Activated naive CD8-positive, alpha-beta T cell treated with anti-CD3 and anti-CD28 coated beads for 36 hours (primary cell): ENCODE measurements at places on chromosomes 1 and 21.

DNA sequence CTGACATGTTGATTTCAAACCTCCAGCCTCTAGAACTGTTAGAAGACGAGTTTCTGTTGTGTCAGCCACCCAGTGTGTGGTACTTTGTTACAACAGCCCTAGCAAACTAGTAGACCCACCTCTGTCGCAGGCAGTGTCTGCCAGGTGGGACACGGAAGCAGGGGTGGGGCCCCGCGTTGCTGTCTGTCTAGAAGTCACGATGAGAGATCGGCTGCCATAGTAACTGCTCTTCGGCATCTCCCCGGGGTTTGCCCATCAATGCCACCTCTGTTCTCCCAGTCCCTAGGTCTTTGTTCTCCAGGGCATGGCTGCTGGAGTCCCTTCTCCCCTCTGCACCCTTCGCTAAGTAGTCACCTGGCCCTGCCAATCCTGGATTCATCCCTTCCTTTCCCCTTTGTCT lies 15.2 kb upstream of the CLSTN1 start:
- H3K36me3 ChIP-seq, result no peaks in the 10 kb centered on the region
- H3K27ac ChIP-seq, result no peak overlapping the region
- no peak overlapping the region for H3K4me3 ChIP-seq
- no peaks in the 10 kb centered on the region for H3K4me1 ChIP-seq

DNA sequence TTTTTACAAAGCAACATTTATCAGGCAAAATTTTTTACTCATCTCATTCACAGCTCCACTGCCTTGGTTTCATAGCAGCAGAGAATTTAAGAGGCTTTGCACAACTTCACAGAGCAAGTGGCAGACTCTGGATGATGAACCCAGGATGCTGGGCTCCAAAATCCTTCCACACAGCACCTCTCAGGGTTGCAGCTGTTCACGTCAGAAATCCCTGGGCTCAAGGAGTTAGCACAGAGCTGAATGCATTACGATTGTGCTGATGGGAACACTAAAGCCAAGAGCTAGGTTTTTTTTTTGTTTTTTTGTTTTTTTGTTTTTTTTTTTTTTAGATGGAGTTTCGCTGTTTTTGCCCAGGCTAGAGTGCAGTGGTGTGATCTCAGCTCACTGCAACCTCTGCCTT lies 2.4 kb upstream of the HTR6 start:
- peaks cover 53% of the 10 kb centered on the region for H3K27me3 ChIP-seq
- H3K4me3 ChIP-seq, result no peak overlapping the region
- H3K36me3 ChIP-seq, result no peaks in the 10 kb centered on the region
- DNase-seq, result no peak

DNA sequence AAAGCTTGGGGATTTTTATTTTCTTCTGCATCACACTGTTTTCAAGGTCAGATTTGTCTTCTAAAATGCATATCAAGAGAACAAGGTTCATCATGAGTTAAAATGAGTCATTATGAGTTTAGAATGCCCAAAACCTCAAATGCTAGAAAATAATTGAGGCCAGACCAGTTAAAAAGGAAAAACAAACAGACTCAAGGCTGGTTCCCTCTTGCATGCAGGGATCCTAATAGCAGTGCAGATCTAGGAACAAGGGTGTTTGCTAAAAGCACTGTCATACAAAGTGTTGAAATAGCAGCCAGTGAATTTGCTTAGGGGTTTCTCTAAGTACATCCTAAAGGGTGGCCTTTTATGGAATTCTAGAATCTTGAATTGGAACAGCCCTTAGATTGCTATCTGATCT lies 15.3 kb downstream of the BEND5 start:
- peaks cover 55% of the 10 kb centered on the region for H3K36me3 ChIP-seq
- peaks cover 33% of the 10 kb centered on the region for H3K4me1 ChIP-seq

GRCh38 chr1:119409731-119410130 lies 5.2 kb upstream of the HSD3B2 start:
- no peaks in the 10 kb centered on the region for H3K36me3 ChIP-seq
- H3K4me3 ChIP-seq, result no peak overlapping the region
- H3K27me3 ChIP-seq, result peaks cover 13% of the 10 kb centered on the region
- no peak overlapping the region for H3K27ac ChIP-seq
- no peak for DNase-seq

- no peak overlapping the region for H3K4me3 ChIP-seq
- peaks cover 10% of the 10 kb centered on the region for H3K27me3 ChIP-seq
- no peaks in the 10 kb centered on the region for H3K4me1 ChIP-seq
Observed at GRCh38 chr1:184025242-184025675, 12.3 kb downstream of the COLGALT2 start.

GRCh38 chr1:211352985-211353515 lies 26.4 kb downstream of the TRAF5 start:
- H3K4me1 ChIP-seq, result peaks cover 63% of the 10 kb centered on the region
- peak overlapping the region; percentile 33 for H3K4me3 ChIP-seq
- peak overlapping the region; percentile 70 for H3K27ac ChIP-seq
- peaks cover 58% of the 10 kb centered on the region for H3K36me3 ChIP-seq
- DNase-seq, result peak; percentile 58

DNA sequence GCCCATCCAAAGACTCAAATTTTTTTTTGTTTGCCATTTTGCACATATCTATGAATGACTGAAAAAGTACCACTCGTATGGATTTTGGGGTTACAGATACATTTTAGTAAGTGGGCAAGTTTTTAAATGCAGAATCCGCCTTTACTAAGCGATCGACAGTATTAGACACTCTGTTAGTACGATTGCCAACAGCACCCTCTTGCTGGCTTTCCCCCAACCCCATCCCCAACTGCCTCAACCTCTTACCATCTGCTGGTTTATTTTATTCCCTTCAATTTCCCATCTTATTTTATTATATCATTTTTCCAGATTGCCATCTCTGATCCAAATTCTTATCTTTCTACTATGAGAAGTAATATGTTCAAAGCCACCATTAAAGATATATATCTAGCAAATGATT lies 244.8 kb downstream of the LRRIQ3 start:
- no peak overlapping the region for H3K4me3 ChIP-seq
- no peaks in the 10 kb centered on the region for H3K27me3 ChIP-seq
- no peak overlapping the region for H3K27ac ChIP-seq

DNA sequence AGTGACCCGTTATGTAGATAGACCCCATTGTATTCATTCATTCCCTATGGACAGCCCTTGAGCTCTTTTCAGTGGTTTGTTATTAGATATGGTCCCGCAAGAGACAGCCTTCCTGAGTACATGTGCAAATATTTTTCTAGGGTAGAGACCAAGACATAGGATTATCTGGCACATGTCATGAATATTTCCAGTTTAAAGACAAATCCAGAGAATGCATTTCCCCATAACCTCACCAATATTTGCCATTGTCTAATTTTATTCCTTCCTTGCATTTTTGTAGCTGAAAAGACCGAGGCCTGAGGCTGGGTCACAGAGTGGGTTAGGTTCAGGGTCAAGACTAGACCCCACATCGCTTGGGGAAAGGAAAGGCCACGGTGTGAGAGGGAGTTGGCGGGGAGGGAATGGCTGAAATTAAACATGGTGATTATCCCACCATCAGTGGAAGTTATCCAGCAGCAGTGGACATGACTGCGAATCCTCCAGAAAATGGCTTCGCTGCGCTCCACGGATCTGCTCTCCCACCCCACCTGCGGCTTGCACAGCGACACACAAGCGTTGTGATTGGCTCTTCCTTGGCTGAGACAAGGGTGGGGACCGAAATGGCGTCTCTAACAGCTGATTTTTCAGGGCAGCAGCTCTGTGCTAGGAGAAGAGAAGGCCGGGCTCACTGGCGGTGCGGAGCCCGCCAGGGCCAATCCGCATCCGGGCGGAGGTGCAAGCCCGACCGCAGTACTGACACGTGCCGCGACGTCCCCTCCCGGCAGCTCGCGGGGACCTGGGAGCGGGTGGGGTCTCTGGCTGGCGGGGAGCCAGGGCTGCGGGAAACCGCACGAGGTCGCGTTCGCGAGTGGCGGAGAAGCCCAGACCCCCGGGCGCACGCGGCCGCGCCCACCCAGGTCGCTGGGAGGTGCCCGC lies 16.1 kb upstream of the STMN1 start:
- H3K4me1 ChIP-seq, result peaks cover 41% of the 10 kb centered on the region
- peak; percentile 63 for DNase-seq
- peaks cover 10% of the 10 kb centered on the region for H3K27me3 ChIP-seq

DNA sequence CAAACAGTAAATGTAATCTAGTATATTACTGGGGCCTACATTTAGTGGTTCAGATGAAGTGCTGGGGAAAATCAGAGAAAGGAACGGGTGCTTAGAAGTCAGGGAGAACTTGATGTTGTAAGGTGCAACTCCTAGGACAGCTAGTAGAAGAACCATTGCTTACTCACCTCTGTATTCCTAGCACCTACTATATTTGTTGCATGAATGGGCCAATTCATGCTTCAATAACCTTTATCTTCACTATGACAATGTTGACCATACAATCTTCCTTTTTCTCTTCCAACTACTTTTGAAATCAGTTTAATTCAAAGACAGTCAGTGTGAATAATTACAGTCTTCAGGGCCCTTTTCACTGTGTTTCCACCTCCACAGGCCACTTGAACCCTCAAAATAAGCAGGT lies 125.0 kb upstream of the DMRTA2 start:
- H3K27me3 ChIP-seq, result no peaks in the 10 kb centered on the region
- DNase-seq, result no peak
- no peaks in the 10 kb centered on the region for H3K4me1 ChIP-seq
- peaks cover 12% of the 10 kb centered on the region for H3K36me3 ChIP-seq

DNA sequence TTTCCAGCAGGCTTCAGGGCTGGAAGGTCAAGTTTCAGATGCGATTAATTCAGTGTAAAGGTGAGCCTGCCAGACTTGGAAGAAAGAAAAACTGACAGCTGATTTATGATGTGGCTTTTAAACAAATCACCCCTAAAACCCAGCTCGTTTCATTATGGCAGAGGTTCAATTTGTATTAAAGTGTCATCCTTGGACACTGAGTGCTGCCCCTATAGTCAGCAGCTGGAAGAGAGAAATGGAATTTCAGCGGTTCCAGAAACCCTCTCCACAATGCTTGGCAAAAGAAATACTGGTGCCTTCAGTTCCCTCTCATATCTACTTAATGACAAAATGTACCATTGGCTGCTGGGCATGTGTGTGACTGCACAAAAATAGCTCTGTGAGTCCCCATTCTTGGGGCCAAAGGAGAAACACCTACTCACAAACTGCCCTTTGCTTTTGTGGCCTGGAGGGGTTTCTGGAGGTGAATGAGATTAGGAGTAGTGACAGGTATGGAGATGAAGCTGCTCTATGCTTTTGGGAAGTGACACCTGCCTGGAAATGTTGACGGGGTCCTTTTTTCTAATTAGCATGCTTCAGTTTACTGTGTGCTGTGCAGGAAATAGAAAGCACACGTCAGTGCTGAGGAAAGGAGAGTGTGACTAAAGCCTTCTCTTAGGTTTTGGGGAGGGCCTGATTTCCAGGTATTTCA lies 95.1 kb upstream of the TSPAN2 start:
- H3K36me3 ChIP-seq, result no peaks in the 10 kb centered on the region
- no peak overlapping the region for H3K4me3 ChIP-seq
- no peaks in the 10 kb centered on the region for H3K27me3 ChIP-seq
- peak; percentile 10 for DNase-seq
- H3K4me1 ChIP-seq, result peaks cover 12% of the 10 kb centered on the region
- H3K27ac ChIP-seq, result peak overlapping the region; percentile 77

DNA sequence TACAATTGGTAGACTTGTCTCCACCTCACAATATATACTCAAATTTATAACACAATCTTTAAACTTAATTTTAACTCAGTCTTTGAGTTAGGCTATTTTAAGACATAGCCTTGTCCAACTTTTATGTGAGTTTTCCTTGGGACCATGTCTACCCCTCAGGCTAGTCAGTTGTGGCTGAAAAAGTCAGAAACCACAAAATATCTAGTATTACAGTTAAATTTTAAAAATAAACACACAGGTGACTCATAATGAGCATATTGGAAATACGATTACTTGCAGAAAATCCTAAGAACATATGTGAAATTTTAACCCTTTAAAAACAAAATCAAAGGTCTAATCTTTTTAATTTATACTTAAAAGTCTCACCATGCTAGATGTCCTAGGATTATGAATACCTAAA lies 4.8 kb upstream of the ASB17 start:
- no peak overlapping the region for H3K27ac ChIP-seq
- H3K4me1 ChIP-seq, result no peaks in the 10 kb centered on the region
- DNase-seq, result no peak
- no peak overlapping the region for H3K4me3 ChIP-seq
- H3K36me3 ChIP-seq, result no peaks in the 10 kb centered on the region

GRCh38 chr1:151739590-151740355 lies 18.5 kb downstream of the RIIAD1 start:
- H3K27ac ChIP-seq, result no peak overlapping the region
- DNase-seq, result no peak
- no peaks in the 10 kb centered on the region for H3K27me3 ChIP-seq
- H3K4me1 ChIP-seq, result no peaks in the 10 kb centered on the region

- peaks cover 5% of the 10 kb centered on the region for H3K4me1 ChIP-seq
- H3K27me3 ChIP-seq, result no peaks in the 10 kb centered on the region
- no peak overlapping the region for H3K27ac ChIP-seq
- H3K36me3 ChIP-seq, result peaks cover 5% of the 10 kb centered on the region
- H3K4me3 ChIP-seq, result no peak overlapping the region
- DNase-seq, result no peak
Observed at GRCh38 chr21:32481875-32482408, 69.4 kb downstream of the EVA1C start.

GRCh38 chr1:85660541-85660940 lies 47.7 kb downstream of the ZNHIT6 start:
- no peak for DNase-seq
- H3K27me3 ChIP-seq, result no peaks in the 10 kb centered on the region
- H3K36me3 ChIP-seq, result peaks cover 29% of the 10 kb centered on the region
- H3K4me1 ChIP-seq, result peaks cover 1% of the 10 kb centered on the region
- H3K27ac ChIP-seq, result no peak overlapping the region
- no peak overlapping the region for H3K4me3 ChIP-seq

GRCh38 chr1:65505547-65506300 lies 85.3 kb downstream of the LEPR start:
- no peaks in the 10 kb centered on the region for H3K4me1 ChIP-seq
- no peaks in the 10 kb centered on the region for H3K36me3 ChIP-seq
- no peak overlapping the region for H3K27ac ChIP-seq
- H3K4me3 ChIP-seq, result no peak overlapping the region

- H3K27me3 ChIP-seq, result no peaks in the 10 kb centered on the region
- no peak overlapping the region for H3K4me3 ChIP-seq
- H3K27ac ChIP-seq, result no peak overlapping the region
- peaks cover 6% of the 10 kb centered on the region for H3K36me3 ChIP-seq
- no peaks in the 10 kb centered on the region for H3K4me1 ChIP-seq
- peak; percentile 10 for DNase-seq
Observed at GRCh38 chr1:201999625-202000238, 10.7 kb upstream of the ELF3 start.
